Dermis microvascular lymphatic vessel endothelial cell (primary cell): ENCODE measurements at places on chromosomes 7 and 10. TPM values are rescaled to one million over a fixed set of nuclear protein-coding genes. Genes with fewer than 3 reads are reported as not detected.

Gene ZNF138
- 2.1 and 3.2 TPM in 2 replicates for total RNA-seq

Gene ANKRD30A
- total RNA-seq = not detected in 2 replicates

Gene TMEM139
- not detected in 2 replicates for total RNA-seq

Gene STEAP1
- total RNA-seq = 1.4 and 9.4 TPM in 2 replicates

Gene SMKR1
- total RNA-seq = 0.13 and 0.51 TPM in 2 replicates

Gene INMT
- under 0.01 TPM in 1 of 2 replicates, not detected in the other for total RNA-seq

Gene FAM25G
- total RNA-seq = not detected in 2 replicates

Gene ATRNL1
- total RNA-seq = 0.77 and 1.6 TPM in 2 replicates

Gene GAD2
- not detected in 2 replicates for total RNA-seq

Gene WDR86
- not detected in 2 replicates for total RNA-seq

Gene BLNK
- not detected in 2 replicates for total RNA-seq

Gene PTPRZ1
- total RNA-seq = not detected in 2 replicates

Gene INHBA
- total RNA-seq = 0.51 and 1.3 TPM in 2 replicates

Gene CYP2E1
- total RNA-seq = 0.13 TPM in 1 of 2 replicates, not detected in the other

Gene OGA
- total RNA-seq = 47.8 and 49.9 TPM in 2 replicates

Gene CCDC146
- total RNA-seq = 0.26 and 1.5 TPM in 2 replicates

Gene IFIT3
- total RNA-seq = 7.3 and 15.7 TPM in 2 replicates

Gene R3HCC1L
- 8.1 and 10.5 TPM in 2 replicates for total RNA-seq

Gene SLC16A12
- total RNA-seq = under 0.01 TPM in 1 of 2 replicates, not detected in the other

Gene CFAP70
- 0.13 and 0.26 TPM in 2 replicates for total RNA-seq

Gene CUBN
- 6.7 and 10.7 TPM in 2 replicates for total RNA-seq

Gene NANOS1
- 0.13 and 0.76 TPM in 2 replicates for total RNA-seq

Gene TRPV5
- not detected in 2 replicates for total RNA-seq

Gene TSPAN15
- total RNA-seq = 65.1 and 150 TPM in 2 replicates

Gene LRRC4
- total RNA-seq = 0.77 and 0.89 TPM in 2 replicates

Gene PTF1A
- total RNA-seq = not detected in 2 replicates

Gene AGBL3
- total RNA-seq = 0.51 and 1.0 TPM in 2 replicates

Gene TSPAN12
- 43.6 and 89.3 TPM in 2 replicates for total RNA-seq

Gene ZEB1
- 58.5 and 62.6 TPM in 2 replicates for total RNA-seq

Gene AS3MT
- total RNA-seq = 0.64 and 0.76 TPM in 2 replicates

Gene DMBT1
- not detected in 2 replicates for total RNA-seq

Gene THSD7A
- total RNA-seq = 15.8 and 24.9 TPM in 2 replicates

Gene UCMA
- not detected in 2 replicates for total RNA-seq

Gene HMX3
- total RNA-seq = not detected in 2 replicates

Gene LBX1
- total RNA-seq = not detected in 2 replicates

Gene UCN3
- not detected in 2 replicates for total RNA-seq

Gene GRID1
- under 0.01 TPM in 1 of 2 replicates, not detected in the other for total RNA-seq

Gene FAM221A
- total RNA-seq = 4.3 and 5.6 TPM in 2 replicates
